ENCODE measurements at places on chromosomes 12 and 14. TPM values are rescaled to one million over a fixed set of nuclear protein-coding genes. Genes with fewer than 3 reads are reported as not detected.

GRCh38 chr14:96592591-96593386, 90.6 kb downstream of the PAPOLA start:
- DNase-seq = no peak

DNA sequence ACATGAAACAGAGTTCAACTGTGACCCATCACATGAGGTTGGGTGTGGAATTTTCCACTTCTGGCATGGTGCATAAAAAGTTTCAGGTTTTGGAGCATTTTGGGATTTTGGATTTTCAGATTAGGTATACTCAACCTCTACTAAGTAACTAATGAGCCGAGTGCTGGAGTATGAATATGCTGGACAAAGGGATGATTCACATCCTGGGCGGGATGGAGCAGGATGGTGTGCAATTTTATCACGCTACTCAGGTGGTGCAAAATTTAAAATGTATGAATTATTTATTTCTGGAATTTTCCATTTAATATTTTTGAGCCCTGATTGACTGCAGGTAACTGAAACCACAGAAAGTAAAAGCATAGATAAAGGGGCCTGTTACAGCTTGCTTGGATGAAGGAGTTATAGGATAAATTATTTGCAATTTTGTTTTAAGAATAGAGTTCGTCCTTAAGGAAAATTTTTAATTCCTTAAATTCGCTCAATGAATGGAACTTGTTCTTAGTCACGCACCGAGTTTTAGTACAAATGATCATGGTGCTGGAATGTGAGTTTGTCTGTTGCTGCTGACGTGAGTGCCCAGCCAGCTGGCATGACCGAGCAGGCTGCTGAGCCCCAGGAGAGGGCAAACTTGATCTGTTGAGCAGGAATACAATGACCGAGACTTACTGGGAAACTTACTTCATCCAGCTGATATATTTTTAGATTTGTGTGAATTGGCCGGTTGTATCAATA, 176.3 kb downstream of the ESR2 start:
- peak; percentile 94 for DNase-seq

- no peak for DNase-seq
These were observed 80.0 kb upstream of the SLC8A3 start for GRCh38 chr14:70268760-70269159.

The WNK1 gene
- 100 TPM for total RNA-seq

GRCh38 chr14:62711351-62712023, 333.8 kb downstream of the KCNH5 start:
- no peak for DNase-seq

DNA sequence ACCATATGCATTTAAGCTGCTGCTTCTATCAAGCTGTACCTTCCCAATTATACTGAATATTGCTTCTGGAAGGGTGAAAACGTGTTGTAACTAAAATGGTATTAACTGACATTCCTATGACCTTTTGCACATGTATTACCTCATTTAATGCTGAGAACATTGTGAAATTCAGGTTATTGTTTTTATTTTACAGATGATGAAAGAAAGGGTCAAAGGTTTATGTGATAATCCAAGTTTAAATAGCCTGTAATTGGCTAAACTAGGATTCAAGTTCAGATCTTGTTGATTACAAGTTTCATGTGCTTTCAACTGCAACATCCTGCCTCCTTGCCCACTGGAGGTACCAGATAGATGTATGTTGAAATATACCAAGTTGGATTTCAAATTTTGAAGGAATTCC, 433.3 kb upstream of the PRICKLE1 start:
- DNase-seq = no peak

The INSM2 gene
- total RNA-seq = not detected

GRCh38 chr12:111207761-111208160, 161.1 kb downstream of the PHETA1 start:
- no peak for DNase-seq

DNA sequence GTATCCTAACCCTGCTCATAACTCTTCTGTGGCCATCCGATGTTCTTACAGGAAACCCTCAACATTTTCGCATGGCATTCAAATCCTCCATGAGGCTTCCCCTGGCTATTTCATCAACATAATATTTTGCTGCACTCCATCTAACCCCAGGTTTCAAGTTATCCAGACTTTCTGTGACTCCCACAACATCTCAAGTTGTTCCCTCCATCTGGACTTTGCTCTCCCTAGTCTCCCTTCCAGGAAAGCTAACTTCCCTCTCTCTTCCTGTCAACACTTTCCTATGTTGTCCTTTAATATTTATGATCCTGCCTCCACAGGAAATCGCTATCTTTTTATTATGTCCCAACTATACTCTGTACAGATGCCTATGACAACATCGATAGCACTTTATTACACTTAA, 146.1 kb downstream of the METTL25 start:
- no peak for DNase-seq

All from foreskin keratinocyte (primary cell).